ENCODE measurements at places on chromosomes 6 and 20.

DNA sequence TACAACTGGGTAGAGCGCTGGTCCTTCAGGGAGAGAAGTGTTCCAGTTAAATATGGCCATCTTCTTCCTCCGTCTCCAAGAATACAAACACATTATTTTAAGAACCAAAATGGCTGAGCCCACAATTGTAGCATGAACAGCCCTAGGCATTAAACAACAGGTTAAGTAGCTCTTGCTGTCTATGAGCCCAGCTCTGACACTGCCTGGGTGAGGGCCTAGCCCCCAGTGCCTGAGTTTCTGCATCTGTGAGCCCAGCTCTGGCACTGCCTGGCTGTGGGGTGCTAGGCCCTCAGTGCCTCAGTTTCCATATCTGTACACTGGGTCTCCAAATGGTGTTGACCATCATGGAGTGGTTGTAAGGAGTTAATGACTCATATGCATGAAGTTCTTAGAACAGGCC, 24.8 kb upstream of the DACT2 start:
- no peak for DNase-seq

- no peak for DNase-seq
Observed at GRCh38 chr20:5859608-5860007, 90.7 kb downstream of the TRMT6 start.

GRCh38 chr6:142331075-142331551, 29.3 kb downstream of the ADGRG6 start:
- no peak for DNase-seq

DNA sequence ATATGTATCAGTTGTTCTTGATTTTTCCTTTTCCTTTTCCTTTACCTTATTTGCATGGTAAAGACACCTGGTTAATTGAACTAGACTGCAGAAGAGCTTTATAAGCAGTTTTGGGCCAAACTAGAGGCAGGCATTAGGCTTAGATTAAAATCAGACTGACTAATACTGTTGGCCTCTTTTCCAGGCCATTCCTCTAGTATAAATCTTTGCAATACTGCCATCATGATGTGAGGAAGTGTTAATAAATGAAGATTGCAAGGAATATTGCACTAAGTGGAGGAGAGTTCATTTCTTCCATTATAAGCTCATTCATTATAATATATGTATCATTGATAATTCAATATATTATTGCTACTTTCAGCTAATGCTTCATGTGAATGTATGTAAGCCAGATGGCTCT, 163.8 kb downstream of the MMUT start:
- DNase-seq: no peak

DNA sequence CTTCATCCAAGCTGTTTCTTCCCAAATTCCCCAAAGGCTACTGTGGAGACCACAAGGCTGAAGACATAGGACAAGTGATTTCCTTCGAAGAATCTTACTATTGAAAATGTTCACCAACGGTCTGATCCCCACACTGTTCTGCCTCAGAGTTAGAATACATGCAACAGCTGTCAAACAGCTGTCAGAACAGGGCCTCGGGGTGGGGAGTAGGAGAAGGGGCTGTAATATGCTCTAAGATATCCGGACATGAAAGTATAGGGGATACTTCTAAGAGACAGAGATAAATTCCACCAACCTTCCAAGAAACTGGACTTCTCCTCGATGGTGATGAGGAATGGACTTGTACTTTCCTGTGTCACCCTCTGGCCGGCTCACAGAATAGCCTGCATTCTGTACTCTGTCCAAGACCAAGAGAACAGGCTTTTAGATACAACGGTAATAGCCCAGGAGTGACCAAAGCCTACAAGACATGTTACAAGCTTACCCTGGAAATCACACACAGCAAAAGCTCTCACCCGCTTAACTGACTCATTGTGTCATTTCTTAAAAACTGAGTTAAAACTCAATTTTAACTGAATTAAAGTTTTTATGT, 69.2 kb upstream of the PTGIS start:
- DNase-seq: no peak

- DNase-seq: no peak
Observed at GRCh38 chr6:24484657-24485323, 4.6 kb downstream of the GPLD1 start.

- peak; percentile 4 for DNase-seq
Observed at GRCh38 chr6:100664274-100665040, 199.7 kb upstream of the SIM1 start.

DNA sequence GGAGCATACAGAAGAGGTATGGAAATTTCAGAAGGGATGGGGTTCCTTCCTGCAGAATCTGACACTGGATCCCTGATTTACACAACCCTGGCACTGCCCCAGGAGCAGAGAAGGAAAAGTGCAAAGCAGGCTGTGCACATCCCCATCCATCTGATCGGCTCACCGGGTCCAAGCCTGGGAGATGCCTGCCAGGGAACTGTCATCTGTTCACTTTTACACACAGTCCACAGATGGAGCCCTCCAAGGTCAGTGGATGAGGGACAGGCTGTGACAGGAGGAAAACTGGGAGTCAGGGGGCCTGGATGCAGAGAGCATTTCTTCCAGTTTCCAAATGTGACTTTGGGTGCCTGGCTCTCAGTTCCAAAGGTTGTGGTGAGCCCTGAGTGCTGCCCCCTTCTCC, 11.0 kb upstream of the SYNDIG1 start:
- no peak for DNase-seq

DNA sequence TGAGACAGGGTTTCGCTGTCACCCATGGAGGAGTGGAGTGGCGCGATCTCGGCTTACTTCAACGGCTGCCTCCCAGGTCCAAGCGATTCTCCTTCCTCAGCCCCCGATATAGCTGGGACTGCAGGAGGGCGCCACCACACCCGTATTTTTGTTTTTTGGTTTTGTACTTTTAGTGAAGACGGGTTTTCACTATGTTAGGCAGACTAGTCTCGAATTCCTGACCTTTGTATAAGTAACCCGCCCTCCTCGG, 115.4 kb upstream of the BTN3A2 start:
- DNase-seq: no peak

DNA sequence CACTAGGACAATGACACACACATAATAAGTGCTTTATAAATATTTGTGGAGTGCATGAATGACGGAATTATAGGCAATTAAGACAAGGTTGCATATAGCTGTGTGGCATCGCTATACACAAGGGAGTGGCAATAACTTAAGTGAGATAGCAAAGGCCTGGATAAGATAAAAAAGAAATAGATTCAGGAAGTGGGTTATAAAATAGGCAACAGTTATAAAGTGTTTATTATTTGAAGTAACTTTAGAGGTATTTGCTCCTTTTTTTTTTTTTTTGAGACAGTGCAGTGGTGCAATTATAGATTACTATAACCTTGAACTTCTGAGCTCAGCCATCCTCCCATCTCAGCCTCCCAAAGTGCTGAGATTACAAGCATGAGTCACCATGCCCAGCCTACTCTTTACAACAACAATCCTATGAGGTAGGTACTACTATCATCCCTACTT, 75.9 kb upstream of the LOC128125822 start:
- DNase-seq: no peak

- DNase-seq: no peak
Observed at GRCh38 chr6:38722038-38722437, 6.9 kb downstream of the DNAH8 start.

- no peak for DNase-seq
Observed at GRCh38 chr20:43536817-43537440, 21.9 kb upstream of the SGK2 start.

GRCh38 chr6:4380881-4381281, 245.5 kb upstream of the ECI2 start:
- no peak for DNase-seq
